ENCODE measurements at places on chromosomes 11 and 22.

GRCh38 chr22:38069372-38070249 is 12.4 kb downstream of the PICK1 start:
- DNase-seq, result no peak

- DNase-seq, result no peak
Measured at GRCh38 chr11:16926883-16927626, 87.2 kb downstream of the PLEKHA7 start.

GRCh38 chr11:109697140-109697843 is 275.3 kb downstream of the C11orf87 start:
- peak; percentile 17 for DNase-seq

GRCh38 chr11:94788396-94788795 is 20.2 kb downstream of the AMOTL1 start:
- DNase-seq, result no peak

DNA sequence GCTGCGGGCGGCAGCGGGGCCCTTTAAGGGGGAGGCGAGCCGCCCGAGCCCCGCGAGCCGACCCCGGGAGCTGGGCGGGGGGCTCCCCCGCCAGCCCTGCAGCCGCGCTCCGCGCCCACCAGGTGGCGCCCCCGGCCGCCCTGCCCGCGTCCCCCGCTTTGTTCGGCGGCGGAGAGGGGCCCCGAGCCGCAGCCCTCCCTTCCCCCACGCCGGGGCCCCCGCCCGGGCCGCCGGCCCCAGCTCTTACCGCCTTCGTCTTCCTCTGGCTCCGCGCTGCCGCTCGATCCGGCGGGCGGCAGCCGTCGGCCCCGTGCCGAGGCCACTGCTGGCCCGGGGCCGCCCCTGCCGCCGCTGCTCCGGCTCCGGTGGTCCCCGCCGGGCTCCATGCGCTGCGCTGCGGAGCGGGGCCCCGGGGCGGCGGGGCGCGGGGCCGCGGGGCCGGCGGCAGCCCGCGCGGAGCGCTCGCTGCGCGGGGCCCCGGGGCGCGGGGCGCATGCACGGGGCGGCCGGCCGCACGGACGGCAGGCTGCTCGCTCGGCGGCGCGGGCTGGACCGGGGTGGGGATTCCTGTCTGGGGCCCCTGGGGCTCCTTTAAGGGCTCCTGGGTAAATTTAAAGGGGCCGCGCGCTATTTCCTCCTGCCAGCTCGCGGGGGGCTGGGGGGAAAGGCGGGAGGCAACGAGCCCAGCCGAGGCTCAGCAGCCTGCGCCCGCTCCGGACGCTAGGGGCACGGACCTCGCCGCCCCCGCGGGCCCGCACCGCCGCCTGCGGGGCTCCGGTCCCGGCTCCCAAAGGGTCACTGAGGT is at the start of gene ZFTA:
Gene ZFTA (minus strand): TSS at position 539 of the 805 bp plus-strand sequence. CDS start 153 bp downstream, at position 386.
- no peak for DNase-seq

- no peak for DNase-seq
Measured at GRCh38 chr11:2357246-2357645, 19.9 kb upstream of the CD81 start.

- DNase-seq, result no peak
Measured at GRCh38 chr11:78351979-78352841, 65.4 kb downstream of the GAB2 start.

DNA sequence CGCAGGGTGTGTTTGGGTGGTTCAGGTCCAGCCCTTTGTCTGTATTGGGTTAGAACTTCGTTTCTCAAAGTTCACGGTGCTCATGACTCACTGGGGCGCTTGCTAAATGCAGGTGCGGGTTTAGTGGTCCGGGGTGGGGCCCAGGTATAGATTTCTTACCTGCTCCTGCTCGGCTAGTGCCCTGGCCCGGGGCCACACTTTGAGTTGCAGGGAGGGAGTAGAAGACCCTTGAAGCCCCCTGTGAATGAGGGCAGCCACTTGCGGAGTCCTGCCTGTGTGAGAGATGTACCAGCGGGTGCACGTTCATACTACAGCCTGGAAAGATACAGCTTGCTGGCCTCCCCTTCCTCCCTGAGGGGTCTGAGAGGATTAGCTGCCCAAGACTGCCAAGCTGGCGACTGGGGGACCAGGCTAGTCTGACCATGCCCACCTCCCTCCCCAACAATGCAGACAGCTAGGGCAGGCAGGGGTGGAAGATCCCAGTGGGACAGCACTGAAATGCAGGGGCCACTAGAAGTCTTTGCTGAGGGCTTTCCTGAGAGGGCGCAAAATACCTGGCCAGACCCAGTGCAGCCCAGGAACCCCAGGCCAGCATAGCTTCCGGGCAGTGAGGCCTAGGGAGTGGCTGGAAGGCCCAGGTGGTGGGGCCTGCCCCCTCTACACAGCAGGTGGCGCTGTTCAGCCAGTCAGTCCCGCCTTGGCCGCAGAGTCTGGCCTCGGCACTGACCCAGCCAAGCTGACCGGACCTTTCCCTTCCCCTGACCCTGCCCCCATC is 5.1 kb upstream of the MYRF start:
- DNase-seq, result no peak

- no peak for DNase-seq
Measured at GRCh38 chr11:27081056-27081455, 40.4 kb downstream of the BBOX1 start.

DNA sequence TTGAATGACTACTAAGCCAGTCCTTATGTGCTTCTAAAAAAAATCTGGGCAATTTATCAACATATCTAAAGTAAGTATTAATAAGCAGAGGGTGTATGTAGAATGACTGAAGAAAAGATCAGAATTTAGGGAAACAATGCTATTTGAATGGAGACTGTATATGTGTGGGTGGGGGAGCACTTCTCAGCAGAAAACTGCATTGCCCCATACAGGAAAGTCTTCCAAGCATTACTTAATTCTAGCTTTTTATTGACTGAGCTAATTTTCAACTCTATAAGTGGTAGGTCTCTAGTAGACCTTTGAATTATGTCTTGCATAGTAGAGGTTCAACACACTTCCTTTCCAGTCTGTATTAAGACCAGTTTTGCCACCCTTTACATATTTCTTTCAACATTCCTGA is 41.7 kb downstream of the CASP12 start:
- DNase-seq, result no peak

DNA sequence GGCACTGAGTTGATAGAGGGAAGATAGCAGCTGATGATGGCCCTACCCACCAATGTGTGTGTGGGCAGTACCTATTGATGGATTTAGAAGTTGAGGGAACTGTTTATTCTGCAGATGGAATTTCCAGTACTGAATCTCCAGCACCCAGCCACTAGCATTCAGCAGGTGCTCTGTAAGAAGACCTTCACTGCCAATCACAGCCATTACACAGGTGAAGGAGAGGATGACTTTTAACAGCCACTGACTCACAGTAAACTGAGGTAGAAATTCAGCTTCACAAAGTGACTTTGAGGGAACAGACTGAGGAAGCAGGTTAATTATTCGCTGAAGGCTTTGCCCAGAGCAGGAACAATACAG is 107.8 kb downstream of the GGTLC2 start:
- DNase-seq, result no peak

DNA sequence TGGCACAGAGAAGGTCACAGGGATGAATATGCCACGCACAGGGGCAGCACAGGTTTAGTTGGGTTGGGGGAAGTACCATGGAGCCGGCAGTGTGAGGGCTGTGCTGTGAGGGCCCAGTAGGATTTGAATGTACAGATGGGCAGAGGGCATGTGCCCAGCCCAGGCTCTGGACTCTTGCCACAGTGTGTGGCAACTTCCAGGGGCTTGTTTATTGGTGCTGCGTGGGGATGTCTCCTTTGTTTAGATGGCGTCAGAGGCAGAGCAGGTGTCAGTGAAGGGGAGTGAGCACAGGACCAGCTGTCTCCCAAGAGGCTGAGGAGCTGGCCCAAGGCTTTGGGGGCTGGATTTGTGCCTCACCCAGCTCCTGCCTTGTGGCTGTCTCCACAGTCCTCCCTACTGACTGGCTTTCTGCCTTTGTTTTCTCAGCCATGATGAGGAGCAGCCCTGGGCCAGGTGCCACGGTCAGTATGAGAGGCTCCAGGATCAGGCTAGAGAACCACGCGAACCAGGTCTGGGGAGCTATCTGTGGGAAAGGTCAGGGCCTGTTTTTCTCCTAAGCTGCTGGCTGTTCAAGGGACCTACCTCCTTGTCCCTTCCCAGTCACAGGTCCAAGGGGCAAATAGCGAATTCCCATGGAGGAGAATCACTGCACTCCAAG is 21.9 kb downstream of the SUN2 start:
- DNase-seq, result no peak

DNA sequence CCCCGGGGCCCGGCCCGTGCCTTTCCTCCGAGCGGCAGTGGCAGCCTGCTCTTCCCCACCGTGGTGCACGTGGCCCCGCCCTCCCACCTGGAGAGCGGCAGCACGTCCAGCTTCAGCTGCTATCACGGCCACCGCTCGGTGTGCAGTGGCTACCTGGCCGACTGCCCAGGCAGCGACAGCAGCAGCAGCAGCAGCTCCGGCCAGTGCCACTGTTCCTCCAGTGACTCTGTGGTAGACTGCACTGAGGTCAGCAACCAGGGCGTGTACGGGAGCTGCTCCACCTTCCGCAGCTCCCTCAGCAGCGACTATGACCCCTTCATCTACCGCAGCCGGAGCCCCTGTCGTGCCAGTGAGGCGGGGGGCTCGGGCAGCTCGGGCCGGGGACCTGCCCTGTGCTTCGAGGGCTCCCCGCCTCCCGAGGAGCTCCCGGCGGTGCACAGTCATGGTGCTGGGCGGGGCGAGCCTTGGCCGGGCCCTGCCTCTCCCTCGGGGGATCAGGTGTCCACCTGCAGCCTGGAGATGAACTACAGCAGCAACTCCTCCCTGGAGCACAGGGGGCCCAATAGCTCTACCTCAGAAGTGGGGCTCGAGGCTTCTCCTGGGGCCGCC is 11.9 kb downstream of the C22orf31 start:
- no peak for DNase-seq

DNA sequence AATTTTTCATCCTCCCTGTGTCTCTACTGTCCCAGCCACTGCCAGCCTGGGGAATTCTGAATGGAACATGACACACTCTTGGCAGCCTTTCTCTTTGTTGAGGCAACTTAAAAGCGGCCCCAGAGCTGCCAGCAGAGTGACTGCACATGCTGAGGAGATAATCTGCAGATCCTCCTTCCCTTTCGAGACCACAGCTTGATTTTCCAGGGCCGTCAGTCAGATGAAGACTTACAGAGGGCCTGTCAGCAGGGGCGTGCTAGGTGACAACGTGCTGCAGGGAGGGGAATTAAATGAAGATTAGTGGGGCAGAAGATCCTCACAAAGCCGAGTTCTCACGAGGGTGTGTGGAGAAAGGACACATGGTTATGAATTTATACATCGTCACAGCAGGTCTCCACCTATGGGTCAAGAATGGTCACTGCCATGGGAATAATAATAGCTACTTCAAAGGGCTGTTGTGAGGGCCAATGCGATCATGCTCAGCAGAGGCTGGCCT is 193.5 kb upstream of the PITPNB start:
- DNase-seq, result peak; percentile 31

DNA sequence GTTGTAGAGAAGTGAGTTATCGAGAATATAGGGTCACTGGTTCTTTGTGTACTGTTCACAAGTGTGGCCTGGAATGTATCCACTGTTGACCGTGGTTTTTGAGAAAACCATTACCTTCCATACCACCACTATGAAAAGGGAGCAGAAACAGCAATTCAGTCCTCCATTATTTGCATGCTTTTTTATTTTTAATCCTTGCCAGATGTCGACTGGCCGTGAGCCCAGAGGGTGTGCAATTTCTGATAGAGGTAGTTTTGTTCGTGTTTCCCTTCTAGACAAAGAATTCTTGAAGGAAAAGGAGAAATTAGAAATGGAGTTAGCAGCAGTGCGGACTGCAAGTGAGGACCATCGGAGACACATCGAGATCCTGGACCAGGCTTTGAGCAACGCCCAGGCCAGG is 81.7 kb downstream of the AMOTL1 start:
- peak; percentile 9 for DNase-seq
